Stimulated activated CD4-positive, alpha-beta T cell treated with anti-CD3 and anti-CD28 coated beads, Interleukin-12 subunit alpha, Interleukin-12 subunit beta, amount 100 ng/mL, for 4 hours (primary cell): ENCODE measurements at places on chromosomes 1 and 21.

DNA sequence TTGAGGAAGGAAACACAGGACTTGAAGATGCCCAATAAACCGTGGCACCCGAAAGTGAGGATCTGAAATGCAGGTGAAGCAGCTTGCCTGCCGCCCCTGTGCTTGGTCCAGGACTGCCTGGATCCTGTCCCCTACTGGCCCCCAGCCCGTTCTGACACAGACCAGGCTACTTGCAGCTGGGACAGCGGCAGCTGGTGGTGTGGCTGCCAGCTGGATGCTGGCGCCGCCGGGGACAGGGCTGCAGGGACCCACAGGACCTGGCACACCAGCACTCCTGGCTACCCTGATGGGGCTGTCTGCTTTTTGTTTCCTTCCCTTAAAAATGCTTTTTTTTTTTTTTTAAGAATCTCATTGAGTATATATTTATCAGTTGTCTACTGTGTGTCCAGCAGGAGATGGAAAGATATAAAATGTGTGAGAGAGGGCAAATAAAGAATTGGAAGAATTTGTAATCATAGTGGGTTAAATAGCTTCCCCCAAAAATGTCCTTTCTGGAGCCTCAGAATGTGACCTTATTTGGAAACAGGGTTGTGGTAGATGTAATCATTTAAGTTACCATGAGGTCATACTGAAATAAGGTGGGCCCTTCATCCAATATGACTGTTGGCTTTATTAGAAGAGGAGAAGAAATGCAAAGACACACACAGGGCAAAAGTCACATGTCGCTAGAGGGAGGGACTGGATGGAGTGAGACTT lies 165.6 kb downstream of the DSCAM start:
- no peak for DNase-seq

DNA sequence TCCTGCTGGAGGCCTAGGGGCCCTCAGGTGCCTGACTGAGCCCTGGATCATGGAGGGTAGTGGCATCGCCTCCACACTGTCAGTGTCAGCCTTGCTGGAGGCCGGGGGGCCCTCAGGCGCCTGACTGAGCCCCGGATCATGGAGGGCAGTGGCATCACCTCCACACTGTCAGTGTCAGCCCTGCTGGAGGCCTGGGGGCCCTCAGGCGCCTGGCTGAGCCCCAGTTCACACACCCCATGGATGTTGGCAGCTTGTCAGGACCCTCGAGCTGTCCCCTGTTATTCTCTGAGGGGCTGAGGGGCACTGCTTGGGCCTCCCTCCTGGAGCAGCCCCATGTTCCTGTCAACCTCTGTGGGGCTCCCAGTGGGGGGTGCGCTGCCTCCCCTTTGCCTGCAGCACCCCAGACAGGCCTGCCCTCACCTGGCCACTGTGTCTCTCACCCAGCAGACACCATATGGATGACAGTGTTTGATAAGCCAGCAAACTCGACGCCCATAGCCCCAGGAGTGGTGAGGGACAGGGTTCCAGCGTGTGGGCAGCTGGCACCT lies 197.6 kb downstream of the LIPI start:
- DNase-seq = no peak

DNA sequence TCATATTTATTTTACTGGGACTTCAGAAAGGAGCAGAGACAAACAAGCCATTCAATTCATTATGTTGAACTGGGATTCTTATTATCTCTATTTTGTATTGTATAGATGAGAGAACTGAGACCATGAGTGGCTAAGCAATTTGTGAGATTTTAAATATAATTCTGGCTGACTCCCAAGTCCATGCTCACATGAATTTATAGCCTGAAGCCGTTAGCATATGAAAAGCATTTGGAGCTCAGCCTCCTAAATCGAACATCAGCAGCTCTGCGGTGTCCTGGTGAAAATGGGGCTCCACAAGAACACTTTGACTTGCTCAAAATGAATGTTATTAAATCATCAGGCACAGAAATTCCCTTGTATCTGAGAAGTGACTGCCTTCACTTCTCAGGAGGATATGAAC lies 96.8 kb upstream of the DPT start:
- DNase-seq = no peak

DNA sequence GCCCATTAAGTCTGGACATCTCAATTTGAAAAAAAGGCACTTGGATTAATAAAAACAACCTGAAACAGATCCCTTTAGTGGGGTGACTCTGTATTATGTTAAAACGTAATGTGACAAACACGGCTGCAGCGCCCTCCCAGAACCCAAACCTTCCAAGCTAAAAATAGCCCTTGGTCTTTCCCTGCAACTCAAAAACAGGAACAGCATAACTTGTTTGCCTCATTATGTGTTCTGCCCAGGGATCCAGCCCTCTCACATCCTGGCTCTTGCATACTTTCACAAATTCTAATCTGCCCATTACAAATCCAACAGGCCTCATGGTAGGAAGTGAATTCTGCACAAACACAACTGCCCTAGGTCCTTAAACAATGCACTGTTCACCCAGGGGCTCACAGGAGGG lies 94.7 kb upstream of the GADD45A start:
- DNase-seq = no peak

- no peak for DNase-seq
Observed at GRCh38 chr1:55604179-55604578, 389.0 kb upstream of the USP24 start.

- no peak for DNase-seq
Observed at GRCh38 chr1:148264374-148265276, 112.5 kb upstream of the NBPF11 start.

GRCh38 chr1:116376729-116377086 lies 3.7 kb downstream of the ATP1A1 start:
- DNase-seq = no peak

- no peak for DNase-seq
Observed at GRCh38 chr1:67571901-67572593, 113.0 kb upstream of the GADD45A start.

DNA sequence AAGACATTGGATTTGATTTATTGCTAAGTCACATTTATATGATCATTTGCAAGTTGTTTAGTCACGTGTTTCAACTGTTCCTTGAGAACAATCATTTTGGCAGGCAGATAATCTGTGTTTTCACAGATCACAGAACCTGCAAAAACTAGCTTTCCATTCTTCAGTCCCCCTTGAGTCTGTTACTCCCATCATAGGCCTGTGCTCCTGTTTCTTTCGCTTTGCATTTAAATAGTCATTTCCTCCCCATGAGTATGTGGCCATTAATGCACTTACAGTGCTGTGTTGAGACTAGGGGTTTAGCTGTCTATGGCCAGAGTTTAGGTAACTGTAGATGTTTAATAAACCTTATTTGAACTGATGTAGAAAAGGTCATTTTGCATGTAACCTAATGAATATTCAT lies 214.5 kb downstream of the PATJ start:
- DNase-seq = no peak

DNA sequence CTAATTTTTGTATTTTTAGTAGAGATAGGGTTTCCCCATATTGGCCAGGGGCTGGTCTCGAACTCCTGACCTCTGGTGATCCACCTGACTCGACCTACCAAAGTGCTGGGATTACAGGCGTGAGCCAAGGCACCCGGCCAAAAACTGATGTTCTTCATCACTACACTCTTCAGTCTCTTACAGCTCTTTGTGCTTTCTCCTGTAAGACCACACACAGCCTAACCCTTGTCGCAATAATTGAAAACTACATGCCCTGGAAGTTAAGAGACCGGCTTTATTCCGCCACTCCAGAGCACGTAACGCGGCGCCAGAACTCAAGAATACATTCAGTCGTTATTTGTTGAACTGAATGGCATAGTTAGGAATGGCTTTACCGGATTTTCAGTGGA lies 552 bp downstream of the GPATCH4 start:
- no peak for DNase-seq

GRCh38 chr1:231106347-231106746 lies 55.5 kb upstream of the TRIM67 start:
- no peak for DNase-seq

DNA sequence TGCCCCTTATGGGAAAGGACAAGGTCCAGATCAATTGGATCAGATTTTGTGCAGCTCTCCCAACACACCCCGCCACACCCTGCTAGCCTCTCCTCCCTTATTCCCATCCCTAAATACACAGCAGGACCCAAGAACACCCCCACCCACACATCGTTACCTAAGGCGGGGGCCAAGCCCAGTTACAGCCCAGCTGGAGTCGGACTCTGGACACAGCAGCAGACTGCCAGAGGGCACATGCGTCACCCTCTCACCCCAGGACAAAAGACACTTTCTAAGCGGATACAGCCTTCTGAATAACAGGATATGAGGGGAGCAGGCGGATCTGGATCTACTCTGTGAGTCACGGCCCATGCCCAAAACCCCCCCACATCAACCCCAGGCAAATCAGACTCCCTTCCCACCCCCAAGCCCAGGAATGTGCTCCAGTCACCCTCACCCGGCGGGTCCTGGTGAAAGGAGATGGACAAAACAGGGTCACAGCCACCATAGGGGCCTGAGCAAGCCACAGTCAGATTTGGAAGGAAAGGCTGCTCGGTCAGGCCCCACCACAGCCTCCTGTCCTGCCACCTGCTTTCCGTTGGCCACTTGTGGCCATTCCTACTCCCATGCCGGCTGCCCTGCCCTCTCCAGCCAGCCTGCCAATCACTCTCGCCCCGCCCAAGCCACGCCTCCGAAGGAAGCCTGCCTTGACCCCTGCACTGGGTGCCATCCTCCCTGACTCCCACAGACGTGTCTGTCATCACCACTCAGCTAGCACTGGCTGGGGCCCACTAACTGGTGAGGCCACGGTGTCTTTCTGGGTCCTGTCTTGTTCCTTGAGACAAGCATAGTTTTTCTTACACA lies 4.0 kb downstream of the S100A16 start:
- no peak for DNase-seq

DNA sequence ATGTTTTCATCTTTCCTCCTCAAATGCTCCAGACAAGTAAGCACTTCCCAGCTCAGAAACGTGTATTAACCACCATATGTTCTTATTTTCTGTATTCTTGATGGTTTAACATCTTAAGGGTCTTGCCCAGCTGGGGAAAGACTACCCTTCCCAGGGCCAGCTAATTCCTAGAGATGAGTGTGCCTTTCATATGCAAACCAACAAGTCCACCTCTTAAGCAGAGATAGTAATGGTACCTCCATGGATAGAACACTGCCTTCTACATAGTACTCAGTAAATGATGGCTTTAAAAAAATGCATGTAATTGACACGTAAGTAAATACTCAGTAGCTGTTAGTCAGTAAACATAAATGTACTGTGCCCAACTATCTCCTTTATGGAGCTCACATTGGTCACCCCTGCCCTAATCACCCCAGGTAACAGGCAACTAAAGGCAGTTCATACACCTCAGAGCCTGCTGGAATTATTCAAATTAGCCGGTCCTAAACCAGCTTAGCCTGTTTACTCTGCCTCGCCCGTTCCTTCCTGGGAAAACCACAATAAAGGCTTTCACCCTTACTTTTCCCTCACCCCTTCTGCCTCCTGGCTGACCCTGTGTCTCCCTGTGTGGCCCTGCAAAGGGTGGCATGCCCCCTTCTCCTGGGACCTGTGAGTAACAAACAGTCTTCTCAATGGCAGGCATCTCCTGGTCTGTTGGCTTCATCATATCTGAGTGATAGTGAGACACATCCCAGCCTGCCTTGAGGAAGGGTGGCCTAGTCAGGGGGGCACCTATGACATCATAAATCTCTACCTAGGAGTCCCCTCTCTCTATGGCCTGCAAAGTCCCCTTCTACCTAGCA lies 40.1 kb upstream of the KLHDC7A start:
- no peak for DNase-seq

DNA sequence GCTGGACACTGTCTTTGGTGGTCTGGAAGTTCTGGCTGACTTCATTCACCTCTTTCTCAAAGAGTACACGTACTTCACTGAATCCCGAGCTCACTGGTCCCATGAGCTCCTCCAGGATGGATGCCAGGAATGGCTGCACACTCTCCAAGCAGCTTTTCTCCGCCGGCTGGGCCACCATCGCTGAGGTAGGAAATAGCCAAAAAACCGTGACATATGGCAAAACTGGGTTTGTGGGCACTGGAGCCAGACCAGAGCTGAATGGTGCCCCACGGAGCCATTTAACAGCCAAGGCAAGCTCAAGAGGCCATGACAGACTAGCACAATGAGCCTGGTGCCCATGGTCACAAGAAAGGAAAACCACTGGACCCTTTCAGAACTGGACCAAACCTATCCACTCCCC lies 64.0 kb upstream of the EDEM3 start:
- no peak for DNase-seq

DNA sequence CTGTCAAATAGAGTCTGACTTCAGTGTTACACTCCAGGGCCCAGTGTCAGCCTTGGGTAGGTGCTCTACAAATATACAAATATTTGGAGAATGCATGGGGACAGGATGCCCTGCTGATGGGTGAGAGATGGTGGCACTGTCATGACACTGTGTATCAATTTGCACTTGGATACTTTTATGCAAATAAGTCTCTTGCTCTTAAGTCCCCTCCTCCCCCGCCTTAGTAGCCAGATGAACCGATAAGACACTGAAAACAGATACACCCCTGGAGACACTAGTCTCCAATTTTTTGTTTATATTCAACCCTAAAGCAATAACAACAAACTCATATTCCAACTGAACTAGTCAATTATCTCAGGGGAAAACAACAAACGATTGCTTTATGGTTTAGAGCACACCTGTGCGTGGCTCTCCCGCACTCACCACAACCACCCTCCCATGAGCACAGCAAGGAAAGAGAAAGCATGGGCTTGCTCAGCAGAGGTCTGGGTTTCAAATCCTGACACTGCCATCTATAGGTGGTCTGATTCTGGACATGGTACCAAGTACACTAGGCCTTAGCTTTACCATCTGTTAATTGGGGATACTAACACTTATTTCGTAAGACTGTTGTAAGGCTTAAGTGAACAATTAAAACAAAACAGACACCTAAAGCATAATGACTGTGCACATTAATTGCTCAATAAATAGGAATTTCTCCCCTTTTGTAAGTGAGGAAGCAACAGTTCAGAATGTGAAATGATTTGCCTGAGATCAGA lies 50.3 kb downstream of the HIVEP3 start:
- no peak for DNase-seq

GRCh38 chr21:38979271-38980121 lies 173.8 kb downstream of the ETS2 start:
- DNase-seq = no peak

GRCh38 chr1:233448109-233448689 lies 120.7 kb downstream of the MAP3K21 start:
- no peak for DNase-seq

DNA sequence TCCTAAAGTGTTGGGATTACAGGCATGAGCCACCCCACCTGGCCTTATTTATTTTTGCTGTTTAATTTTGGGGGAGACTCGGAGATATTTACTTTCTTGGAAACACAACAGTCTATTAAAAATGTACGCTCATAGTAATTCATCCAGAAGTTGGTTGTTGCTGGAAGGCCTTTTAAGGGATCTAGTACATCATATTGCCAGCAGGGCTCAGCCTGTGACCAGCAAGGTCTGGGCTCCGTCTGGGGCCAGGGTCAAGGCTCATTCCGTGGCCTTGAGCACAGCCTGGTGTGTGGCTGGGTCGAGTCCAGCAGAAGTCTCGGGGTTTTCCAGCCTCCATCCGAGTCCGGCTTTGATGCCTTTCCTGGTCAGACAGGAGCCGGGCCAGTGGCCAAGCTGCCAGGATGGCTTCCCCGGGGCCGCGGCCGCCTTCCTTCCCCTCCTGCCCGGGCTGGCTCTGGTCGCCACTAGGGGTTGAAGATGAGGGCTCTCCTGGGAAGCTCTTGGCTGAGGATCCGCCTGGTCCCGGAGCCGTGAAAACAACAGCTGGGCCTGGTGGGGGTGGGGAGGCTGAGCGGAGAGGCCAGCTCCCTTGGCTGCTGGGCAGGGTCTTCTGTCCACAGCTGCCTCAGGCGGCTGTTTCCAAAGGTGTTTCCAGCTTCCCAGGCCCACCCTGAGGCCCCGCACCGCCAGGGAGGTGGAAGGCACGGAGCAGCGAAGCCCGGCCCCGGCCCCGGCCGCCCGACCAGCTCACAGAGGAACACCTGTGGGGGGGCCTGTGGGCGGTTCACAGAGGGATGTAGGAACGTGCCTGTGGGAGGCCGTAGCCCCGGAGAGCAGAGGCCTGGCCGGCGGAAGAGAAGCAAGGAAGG lies 5.1 kb upstream of the VWA1 start:
- no peak for DNase-seq
